ENCODE measurements at places on chromosomes 13 and 19.

DNA sequence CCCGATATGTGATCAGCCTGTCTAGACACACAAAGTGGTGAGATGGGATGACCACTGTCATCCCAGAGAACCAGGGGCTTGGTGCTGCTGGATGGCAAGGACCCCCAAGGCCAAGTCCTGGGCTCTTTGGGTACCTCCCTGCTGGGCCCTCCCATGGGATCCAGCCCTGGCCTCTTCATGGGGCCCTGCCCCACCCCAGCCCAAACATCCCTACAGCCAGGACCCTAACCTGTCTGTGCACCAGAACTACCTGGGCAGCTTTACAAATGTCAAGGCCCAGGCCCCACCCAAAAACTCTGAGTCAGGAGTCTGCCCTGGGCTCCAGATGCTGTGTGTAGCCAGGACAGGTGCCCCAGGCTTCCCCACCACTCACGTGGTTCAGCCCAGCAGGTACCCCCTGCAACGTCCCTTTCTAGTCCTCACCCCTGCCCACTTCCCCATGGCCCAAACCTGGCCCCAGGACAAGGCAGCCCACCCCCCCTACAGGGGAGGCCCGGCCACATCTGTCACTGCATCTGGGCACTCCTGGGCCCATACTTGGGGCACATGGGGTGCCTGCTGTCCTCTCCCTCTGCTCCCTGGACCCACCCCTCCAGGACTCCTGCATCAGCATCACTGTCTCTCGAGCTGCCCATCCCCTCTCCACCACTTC lies 233.5 kb downstream of the TUBA3C start:
- no peak for DNase-seq

GRCh38 chr13:31611214-31611613 lies 128.1 kb upstream of the RXFP2 start:
- no peak for DNase-seq

- no peak for DNase-seq
Measured at GRCh38 chr13:21234526-21234925, 58.1 kb downstream of the MRPL57 start.

GRCh38 chr19:38690146-38690545 lies 42.7 kb downstream of the ACTN4 start:
- DNase-seq: no peak

GRCh38 chr19:29528350-29528945 lies 2.7 kb downstream of the VSTM2B start:
- DNase-seq: peak; percentile 77

DNA sequence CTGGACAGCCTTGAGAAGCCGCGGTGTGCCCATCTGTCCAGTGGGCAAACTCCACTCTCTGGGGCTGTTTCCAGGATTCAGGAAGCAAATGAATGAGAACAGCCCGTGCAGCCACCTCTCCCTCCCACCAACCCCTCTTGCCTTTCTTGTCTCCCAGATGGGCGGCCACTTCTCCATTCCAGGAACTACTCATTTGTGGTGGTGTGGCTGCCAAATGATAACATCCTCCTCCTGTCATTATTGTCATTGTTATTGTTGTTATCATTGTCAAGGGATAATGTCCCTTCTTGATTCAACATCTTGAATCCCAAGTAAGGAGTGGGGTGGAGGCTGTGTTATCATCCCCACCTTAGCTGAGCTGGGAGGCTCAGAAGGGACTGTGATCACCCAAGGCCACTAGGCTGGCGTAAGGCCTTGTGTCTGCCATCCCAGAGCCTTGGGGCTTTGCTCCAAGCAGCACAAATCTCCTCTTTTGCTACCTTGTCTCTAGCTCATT lies 1.6 kb downstream of the DNM2 start:
- no peak for DNase-seq

DNA sequence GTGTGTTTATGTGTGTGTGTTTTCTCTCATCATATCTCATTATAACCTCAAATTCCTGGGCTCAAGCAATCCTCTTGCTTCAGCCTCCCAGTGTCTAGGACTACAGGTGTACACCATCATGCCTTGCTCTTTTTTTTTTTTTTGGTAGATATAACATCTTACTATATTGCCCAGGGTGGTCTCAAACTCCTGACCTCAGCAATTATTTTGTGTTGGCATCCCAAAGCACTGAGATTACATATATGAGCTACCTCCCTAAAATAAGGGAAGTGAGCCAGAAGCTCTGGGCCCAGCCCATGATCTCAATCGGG lies 448 bp upstream of the ZNF543 start:
- no peak for DNase-seq

- no peak for DNase-seq
Measured at GRCh38 chr13:31946091-31946770, 85.3 kb upstream of the FRY start.
